Kidney (tissue), 22 donors: ENCODE measurements at places on chromosomes 5 and 9. TPM values are rescaled to one million over a fixed set of nuclear protein-coding genes. Genes with fewer than 3 reads are reported as not detected.

- no peak for DNase-seq
These were observed 9.8 kb upstream of the PRLR start for GRCh38 chr5:35239911-35240610.

- no peak for DNase-seq
These were observed 105.4 kb downstream of the LPAR1 start for GRCh38 chr9:110932863-110933262.

- DNase-seq = no peak
These were observed 5.1 kb downstream of the SNX30 start for GRCh38 chr9:112755675-112756074.

- DNase-seq = peak; percentile 80
These were observed 638 bp downstream of the MRPS30 start for GRCh38 chr5:44809215-44809955.

GRCh38 chr5:2634399-2635176, 116.9 kb downstream of the IRX2 start:
- peak; percentile 19 for DNase-seq

- DNase-seq = no peak
These were observed 386.1 kb downstream of the NTRK2 start for GRCh38 chr9:85055506-85056202.

DNA sequence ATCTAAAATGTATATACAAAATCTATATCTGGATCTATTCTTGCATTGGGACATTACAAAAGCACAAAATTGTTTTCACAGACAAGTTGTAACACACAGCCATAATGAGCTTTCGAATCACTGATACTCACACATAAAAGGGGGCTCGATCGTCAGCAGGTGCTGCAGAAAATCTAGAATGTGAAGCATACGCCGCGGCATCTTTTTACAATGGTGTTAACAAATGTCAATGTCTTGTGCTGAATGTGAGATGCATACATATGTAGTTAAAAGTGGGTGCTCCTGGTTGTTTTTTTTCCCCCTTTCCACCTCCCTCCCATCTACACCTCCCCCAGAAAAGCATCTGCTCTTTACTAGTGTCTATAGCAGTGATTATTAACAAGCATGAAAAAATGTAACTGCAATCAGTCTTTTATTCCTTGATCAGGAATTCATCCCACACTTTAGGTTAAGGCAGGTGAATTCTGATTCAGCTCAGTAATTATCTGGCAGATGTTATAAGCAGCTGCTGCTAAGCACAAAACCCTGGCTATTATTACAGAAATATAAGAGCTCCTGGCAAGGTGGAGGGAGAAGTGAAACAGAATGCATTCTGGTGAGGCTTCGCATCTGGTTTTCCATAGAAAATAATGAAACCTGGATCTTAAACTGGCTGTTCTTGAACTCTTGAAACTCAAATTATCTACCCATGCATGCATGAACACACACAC, 114.1 kb downstream of the MPDZ start:
- DNase-seq = no peak

DNA sequence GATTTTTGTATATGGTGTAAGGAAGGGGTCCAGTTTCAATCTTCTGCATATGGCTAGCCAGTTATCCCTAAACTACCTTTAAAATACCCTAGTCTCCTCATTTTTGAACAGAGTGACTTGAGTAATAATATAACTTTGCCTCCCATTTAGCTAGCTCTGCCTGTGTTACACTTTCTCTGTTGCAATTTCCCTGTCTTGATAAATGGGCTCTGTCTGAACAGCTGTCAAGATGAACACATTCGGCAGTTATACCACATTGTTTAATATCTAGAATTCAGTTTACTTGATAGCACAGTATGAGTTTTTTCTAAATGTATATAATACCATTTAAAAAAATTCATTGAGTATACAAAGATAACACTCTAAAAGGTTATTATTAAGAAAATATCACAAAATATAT, 562.9 kb upstream of the FTMT start:
- no peak for DNase-seq

DNA sequence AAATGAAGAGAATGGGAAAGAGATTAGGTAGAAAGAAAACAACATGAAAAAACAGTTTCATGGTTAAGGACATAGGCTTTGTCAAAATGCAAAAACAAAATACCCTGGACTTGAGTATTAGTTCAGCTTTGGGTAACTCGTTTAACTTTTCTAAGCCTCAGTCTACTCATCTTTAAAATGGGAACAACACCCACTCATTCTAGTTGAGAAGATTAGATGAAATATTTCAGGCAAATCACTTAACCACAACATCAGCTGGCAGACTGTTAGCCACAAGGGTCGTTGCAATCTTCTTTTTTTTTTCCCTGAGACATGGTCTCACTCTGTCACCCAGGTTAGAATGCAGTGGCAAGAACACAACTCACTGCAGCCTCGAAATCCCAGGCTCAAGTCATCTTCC, 185.6 kb downstream of the DCP2 start:
- no peak for DNase-seq

DNA sequence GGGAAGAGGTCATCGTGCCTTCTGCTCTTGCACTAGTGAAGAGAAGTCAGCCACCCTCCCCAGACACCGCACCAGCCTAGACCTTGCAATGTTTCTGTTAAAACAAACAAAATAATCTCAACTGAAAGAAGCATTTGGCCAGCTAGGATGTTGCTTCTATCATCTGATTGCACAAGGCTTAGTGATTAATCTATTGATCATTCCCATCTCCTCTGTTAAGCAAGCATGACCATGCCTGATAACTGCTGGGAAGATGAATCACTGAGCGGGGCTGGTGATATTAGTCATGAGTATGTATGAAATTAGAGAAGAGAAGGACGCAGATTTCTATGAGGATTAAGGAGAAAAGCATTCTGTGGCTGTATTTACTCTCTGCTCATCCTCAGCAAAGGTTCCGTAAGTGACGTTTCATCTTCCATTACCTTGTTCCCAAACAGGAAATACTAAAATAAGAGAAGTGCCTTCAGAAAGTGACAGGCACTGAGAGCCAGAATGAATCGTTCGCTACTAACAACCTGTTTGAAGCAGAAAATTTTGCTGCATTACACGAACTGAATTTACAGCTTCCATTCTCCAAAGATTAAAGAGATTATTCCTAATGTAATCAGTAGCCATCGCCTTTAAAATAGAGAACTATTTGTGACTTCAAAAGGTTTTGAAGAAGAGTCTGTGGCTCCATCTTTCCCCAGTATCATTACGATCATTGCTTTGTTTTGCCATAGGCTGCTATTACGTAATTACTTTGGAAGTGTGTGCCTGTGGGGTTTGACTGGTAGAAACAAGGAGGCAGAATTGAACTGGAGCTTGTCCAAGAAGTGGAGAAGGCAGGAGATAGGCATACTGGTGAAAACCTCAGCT, 219.1 kb downstream of the MED10 start:
- DNase-seq = no peak

GRCh38 chr5:179118756-179119414, 58.7 kb downstream of the ZNF354C start:
- DNase-seq = peak; percentile 22

GRCh38 chr5:68994645-68995044, 99.2 kb upstream of the SLC30A5 start:
- no peak for DNase-seq

DNA sequence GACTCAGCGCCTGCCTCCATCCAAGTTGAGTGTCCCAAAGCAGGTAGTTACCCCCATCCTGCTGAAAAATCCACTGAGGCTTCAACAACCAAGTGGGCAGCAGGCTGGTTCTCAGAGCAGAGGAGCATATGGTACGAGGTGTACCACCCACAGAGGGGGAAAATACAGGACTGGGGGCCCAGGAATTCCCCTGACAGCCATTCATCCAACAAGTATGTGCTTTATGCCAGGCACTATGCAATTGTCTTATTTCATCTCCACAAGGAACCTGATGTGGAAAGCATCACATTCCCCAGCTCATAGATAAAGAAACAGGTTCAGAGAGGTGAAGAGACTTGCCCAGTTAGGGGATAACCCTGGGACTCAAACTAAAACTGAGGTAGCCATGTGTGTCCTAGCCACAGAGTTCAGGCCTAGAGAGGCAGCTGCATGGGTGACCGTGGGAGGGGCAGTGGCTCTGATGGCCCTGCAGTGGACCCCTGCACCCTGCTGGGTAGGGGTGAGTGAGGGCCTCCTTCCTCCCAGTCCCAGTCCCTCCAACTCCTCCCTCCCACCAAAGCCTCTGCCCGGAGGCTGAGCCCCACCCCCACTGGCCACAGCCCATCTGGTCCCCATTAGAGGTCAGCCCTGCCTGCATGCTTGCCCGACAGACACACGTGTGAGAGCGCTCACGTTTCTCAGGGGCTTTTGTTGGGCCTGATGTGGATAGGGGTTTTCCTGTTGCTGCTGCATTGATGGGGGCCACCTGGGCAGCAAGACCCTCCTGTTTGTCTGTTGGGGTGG, 11.5 kb downstream of the PDLIM4 start:
- DNase-seq = peak; percentile 46

DNA sequence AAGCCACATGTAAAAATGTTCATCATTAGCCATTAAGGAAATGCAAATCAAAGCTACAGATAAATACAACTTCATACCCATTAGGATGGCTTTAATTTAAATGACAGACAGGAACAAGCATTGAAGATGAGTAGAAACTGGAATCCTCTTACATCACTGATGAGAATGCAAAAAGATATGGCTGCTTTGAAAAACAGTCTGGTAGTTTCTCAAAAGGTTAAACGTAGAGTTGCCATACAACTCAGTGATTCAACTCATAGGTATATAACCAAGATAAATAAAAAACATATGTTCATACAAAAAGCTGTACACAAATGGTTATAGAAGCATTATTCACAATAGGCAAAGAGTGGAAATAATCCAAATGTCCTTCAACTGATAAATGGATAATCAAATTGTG, 228.8 kb upstream of the ZNF462 start:
- DNase-seq = no peak

GRCh38 chr9:137294091-137294680, 7.9 kb downstream of the NRARP start:
- DNase-seq = no peak

DNA sequence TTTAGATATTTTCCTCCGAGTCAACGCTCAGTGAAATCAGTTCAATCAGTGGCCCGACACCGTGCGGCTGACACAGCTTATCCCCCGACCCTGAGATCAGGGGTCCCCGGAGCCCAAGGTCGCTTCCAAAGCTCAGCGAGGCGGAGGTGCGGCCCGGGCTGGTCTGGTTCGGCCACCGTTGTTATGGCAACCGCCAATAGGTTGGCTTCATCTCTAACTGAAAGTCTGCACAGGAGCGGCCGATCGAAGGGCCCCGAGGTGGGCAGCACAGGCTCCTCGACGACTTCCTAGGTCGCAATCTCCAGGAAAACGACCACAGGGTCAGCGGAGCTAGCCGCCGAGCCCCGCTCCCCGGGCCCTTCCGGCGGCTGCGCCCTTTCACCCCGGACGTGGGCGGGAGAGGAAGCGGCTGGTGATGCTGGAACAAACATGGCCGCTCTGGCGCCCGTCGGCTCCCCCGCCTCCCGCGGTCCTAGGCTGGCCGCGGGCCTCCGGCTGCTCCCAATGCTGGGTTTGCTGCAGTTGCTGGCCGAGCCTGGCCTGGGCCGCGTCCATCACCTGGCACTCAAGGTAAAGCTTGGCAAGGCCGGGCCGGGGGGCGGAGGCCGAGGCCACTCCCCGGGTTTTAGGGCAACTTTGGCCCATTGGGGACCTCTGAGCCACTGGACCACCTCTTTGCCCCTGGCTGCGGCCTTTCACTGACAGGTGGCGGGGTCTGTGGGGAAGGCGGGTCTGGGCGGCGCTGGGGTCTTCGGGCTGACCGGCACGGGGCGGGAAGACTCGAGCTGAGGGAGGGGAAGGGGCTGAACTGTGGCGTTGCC, at the start of gene GPR107:
GPR107 (plus strand) TSS at position 403 of the 821 bp plus-strand sequence; CDS start at position 430, 27 bp downstream.
- peak; percentile 94 for DNase-seq

- no peak for DNase-seq
These were observed 110.7 kb downstream of the PLK2 start for GRCh38 chr5:58348996-58349728.

DNA sequence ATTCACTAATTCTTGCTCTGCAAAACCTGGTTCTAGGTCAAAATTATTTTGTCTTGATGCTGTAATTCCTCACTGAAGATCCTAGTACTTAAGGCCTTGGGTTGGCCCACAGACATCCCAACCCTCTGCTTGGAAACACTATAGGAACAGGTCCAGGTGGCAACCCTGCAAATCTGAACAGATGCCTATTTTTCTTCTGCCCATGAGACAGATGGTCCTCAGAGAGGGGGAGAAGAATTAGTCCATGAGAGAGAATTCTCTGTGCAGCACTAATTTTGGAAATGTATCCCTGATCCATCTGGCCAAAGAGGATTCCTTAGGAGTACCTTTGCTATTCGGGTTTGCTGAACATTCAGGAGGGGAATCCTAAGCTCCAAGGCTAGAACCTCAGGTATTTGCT, 156.3 kb downstream of the ELAVL2 start:
- DNase-seq = no peak

Gene PDE6A
- 0.03 TPM for total RNA-seq

Gene SLC25A2
- 0.94 TPM for total RNA-seq

Gene RHOBTB3
- total RNA-seq = 54.5 TPM

Gene CRB2
- 0.88 TPM for total RNA-seq

Gene ZNF300
- total RNA-seq = 6.5 TPM

Gene SRD5A1
- 13.1 TPM for total RNA-seq

Gene ZDHHC11
- total RNA-seq = 10.1 TPM

Gene LHFPL2
- 12.6 TPM for total RNA-seq

Gene SLC46A2
- total RNA-seq = 0.66 TPM

Gene IFNA13
- total RNA-seq = not detected

Gene SPATA31A3
- total RNA-seq = not detected
